Stimulated activated CD4-positive, alpha-beta T cell treated with anti-CD3 and anti-CD28 coated beads, Interleukin-1b, Interleukin-23, amount 100 ng/mL, for 1 hour (primary cell): ENCODE measurements at places on chromosomes 6 and 20.

- no peak for DNase-seq
Measured at GRCh38 chr20:53565254-53565653, 28.4 kb downstream of the ZNF217 start.

- no peak for DNase-seq
Measured at GRCh38 chr6:43202451-43202850, 20.5 kb downstream of the CUL9 start.

GRCh38 chr20:52787216-52787615 is 184.9 kb upstream of the TSHZ2 start:
- no peak for DNase-seq

- no peak for DNase-seq
Measured at GRCh38 chr6:36577301-36577700, 16.9 kb upstream of the SRSF3 start.

DNA sequence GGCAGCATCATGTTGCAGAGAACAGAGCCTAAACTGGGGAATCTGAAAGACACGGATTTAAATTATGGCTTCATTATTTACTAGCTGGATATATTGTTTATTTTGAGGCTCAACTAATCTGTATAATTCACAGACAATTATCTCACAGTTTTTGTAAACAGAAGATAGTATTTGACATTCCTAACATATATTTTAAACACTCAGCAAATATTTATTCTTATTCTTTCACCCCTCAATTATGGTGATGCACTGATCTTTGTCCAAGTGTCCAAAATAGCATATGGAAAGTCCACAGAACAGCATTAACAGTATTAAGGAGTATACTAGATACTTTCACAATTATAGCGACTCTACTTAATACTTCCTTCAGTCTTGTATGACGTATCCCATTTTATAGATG is 257.0 kb downstream of the ADGRG6 start:
- no peak for DNase-seq

DNA sequence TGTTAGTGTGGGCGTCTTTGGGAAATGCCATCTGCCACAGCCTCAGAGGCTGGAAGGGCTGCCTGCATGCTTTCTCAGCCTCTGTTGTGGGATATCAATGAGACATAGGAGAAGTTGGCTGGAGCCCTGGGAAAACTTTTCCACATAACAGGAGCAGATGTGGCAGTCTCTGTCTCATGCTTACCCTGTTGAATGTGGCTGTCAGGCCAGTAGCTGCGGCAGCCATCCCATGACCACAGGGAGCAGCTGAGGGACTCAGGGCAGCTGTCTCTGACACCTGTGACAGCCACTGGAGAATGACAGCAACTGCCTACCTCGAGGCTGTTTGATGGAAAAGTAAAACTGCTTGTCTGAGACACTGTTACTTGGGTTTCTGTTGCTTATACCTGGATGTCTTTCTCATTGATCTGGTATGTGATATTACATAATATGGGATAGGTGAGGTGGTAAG is 64.4 kb downstream of the TULP4 start:
- DNase-seq = no peak

GRCh38 chr6:78770765-78771164 is 96.6 kb upstream of the IRAK1BP1 start:
- no peak for DNase-seq

DNA sequence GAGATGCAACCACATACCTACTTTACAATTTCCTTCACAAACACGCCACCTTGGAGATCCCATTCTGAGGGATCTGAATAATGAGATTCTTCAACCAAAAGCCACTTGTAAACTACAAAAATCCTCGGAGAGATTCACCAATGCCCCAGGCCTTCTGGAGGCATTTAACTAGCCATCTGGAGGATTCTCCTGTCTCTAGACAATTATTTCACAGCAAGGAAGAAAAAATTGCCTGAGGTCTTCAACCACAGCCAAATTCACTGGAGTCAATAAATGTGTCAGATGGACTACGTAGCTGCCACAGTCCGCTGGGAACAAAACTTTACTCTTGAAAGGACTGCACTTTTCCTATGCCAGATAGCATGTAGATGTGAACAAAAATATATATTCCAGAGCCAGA is 19.0 kb upstream of the DCDC2 start:
- DNase-seq = no peak

GRCh38 chr20:32611286-32611685 is 26.2 kb upstream of the NOL4L start:
- no peak for DNase-seq

DNA sequence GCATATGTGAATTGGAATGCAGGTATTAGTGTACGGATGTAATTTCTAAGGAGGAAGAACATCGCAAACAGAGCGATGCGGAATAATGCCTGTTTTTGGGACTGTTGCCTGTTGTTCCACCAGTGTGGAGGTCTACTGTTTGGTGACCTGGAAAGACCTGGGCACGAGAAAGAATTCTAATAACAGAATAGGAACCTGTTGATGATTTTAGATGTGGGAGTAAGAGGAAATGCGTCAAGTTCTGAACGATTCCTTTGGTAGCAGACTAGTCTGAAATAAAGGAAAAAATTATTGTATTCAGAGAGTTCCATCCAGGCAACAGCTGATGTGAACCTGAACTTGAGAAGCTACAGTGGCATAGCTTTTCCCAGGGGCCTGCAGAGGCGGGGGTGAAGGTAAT is 192.1 kb downstream of the DTNBP1 start:
- no peak for DNase-seq

- no peak for DNase-seq
Measured at GRCh38 chr20:38196592-38196991, 31.5 kb upstream of the TGM2 start.

- no peak for DNase-seq
Measured at GRCh38 chr20:48676795-48677460, 150.9 kb downstream of the PREX1 start.

GRCh38 chr6:151063842-151064647 is 175.7 kb upstream of the AKAP12 start:
- no peak for DNase-seq

GRCh38 chr20:2221921-2222320 is 73.9 kb upstream of the TGM3 start:
- no peak for DNase-seq

GRCh38 chr6:111628142-111628850 is 22.6 kb upstream of the TRAF3IP2 start:
- DNase-seq = no peak

- no peak for DNase-seq
Measured at GRCh38 chr6:148407372-148407771, 64.7 kb downstream of the SASH1 start.

GRCh38 chr6:82408952-82409431 is 45.4 kb downstream of the TPBG start:
- no peak for DNase-seq
